Cardiac ventricle fibroblast (primary cell): ENCODE measurements at places on chromosomes 2 and 18. TPM values are rescaled to one million over a fixed set of nuclear protein-coding genes. Genes with fewer than 3 reads are reported as not detected.

The CYRIA gene
- 2.9 and 3.1 TPM in 2 replicates for total RNA-seq

The NYAP2 gene
- total RNA-seq = not detected in 2 replicates

The DYNAP gene
- not detected in 2 replicates for total RNA-seq

The DPP10 gene
- not detected in 2 replicates for total RNA-seq

The CD226 gene
- total RNA-seq = not detected in 2 replicates
